ENCODE measurements at places on chromosomes 2 and 18. TPM values are rescaled to one million over a fixed set of nuclear protein-coding genes. Genes with fewer than 3 reads are reported as not detected.

Gene FAP
- 2.4 TPM for total RNA-seq

Gene CYP27A1
- total RNA-seq = 2.9 TPM

- DNase-seq = no peak
Observed at GRCh38 chr2:215396595-215397313, 39.1 kb downstream of the FN1 start.

- no peak for DNase-seq
Observed at GRCh38 chr18:48915626-48916425, 34.9 kb downstream of the SMAD7 start.

DNA sequence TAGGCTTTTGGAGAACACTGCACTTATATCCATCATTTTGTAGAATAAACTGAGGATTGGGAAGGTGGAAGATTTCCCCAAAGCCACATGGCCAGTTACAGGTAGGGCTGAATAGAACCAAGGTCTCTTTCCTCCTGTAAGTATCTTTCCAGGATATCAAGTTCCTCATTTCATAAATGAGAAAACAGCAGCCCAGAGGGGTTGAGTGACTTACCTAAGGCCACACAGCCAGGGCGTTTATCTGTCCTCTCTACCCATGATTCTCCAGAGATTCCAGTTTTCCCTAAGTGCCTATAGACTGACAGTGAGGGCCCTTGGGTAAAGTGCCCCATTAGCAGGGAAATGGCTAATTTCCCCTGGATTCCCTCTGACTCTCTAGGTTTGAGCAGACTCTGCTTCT is 132.3 kb upstream of the SKOR2 start:
- no peak for DNase-seq

Gene CRYBA2
- total RNA-seq = not detected

Gene INHBB
- total RNA-seq = 3.3 TPM

Gene VWA3B
- total RNA-seq = under 0.01 TPM

DNA sequence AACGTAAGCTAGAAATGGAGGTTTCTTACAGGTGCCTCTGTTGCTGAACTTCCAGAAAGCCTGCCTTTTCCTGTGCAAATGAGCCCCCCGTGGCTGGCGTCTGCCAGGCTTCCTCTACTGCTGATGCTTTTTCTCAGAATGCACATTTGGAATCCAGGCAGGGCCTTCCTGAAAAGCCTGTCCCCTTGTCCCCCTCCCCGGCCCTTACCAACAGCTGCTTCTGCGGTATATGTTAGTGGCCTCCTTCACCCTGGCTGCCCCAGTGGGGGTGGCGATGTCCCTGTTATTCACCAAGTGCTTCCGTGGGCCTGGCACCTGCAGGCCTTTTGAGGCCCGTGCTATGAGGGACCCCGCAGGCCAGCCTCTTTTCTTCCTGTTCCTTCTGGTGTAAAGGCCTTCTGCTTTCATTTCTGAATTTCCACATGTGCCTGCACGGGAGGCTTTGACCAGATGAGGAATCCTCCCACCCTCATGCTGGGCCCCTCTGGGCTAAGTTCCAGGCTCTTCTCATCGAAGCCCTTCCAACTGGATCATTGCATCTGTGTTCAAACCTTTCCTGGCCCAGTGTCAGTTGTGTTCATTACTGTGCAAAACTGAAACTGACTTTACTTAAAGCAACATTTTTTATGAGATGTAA is 10.4 kb downstream of the CNDP2 start:
- DNase-seq = no peak

- no peak for DNase-seq
Observed at GRCh38 chr2:136154384-136154783, 36.4 kb upstream of the CXCR4 start.

- DNase-seq = peak; percentile 22
Observed at GRCh38 chr2:207528980-207529329, 807 bp upstream of the CREB1 start.

- no peak for DNase-seq
Observed at GRCh38 chr2:46336283-46336959, 39.2 kb downstream of the EPAS1 start.

Gene OTOF
- total RNA-seq = 1.6 TPM

DNA sequence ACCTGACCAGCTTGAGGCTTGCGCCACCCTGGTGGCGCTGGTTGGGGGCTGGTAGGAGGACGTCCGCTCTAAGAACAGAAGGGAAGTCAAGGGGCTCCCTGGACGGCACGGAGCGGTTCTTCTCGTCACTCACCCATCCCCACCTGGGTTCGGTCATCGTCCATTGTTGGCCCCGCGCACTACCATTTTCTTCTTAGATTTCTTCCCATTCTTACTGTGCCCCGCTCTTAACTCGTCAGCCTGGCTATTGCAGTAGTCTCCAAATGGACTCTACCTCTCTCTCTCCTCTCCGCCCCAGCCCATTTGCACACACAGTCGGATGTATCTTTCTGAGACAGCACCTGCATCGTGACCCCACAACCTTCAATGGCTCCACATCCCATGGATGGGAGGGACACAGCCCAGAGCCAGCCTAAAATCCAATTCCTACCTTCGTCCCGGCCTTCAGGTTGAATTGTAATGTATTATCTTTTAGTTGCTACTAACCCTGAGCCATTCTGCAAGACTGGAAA is 814 bp upstream of the RAB1A start:
- DNase-seq = no peak

DNA sequence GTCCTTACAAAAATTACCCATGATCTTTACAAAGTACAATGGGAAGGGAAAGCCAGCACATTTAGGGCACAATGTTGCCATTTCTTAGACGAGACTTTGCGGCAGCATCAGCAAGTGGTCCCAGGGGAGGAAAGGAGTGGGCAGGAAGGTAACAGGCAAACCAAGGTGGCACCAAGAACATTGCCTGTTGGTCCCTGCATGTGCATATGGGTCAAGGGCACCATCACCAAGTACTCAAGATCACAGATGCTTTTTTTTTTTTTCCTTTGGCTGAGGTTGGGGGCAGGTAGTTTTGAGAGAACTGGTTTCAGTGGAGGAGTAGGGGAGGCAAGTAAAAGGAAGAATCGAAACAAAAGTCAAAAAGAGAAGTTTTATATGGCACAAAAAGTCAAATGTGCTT is 752 bp upstream of the CYTIP start:
- no peak for DNase-seq

- no peak for DNase-seq
Observed at GRCh38 chr2:59167514-59167913, 926.4 kb upstream of the FANCL start.

DNA sequence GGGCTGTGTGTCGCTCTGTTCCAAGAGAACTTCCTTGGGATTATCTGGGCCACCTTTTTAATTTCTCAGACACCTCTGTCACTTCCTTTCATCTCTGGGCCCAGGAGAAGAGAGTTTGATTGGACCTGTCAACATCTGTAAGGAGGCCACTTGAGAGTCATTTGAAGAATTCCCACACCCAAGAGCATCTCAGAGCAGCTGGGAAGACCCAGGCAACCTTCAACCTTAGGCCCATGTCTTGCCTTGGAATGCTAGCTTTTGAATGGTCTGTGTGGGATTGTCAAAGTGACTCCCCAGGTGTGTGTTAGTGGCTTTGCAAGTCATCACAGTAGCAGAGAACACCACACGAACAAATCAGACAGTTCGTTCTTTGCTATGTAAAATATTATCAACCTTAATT is 280.3 kb downstream of the CYRIA start:
- no peak for DNase-seq

- no peak for DNase-seq
Observed at GRCh38 chr2:157193461-157193860, 64.0 kb upstream of the GALNT5 start.

DNA sequence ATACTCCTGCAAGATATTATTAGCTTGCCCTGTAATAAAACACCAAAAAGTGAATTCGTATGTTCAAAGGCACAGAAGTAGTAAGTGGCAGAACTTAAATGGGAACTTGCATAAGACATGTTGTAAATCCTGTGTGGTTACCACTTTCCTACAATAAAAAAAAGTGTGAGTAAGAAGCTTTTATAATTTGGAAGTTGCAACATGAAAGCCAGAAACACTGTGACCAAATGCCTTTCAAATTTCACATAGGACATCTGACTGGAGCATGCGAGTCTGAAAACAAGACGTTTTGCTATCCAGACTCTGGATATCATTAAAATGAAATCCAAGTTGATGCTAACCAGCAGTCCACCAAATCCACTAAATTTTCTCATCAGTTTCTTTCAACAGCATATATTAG is 886.2 kb upstream of the NRXN1 start:
- DNase-seq = no peak

GRCh38 chr2:218863021-218863520 is 3.5 kb downstream of the WNT6 start:
- no peak for DNase-seq

- DNase-seq = no peak
Observed at GRCh38 chr18:51137026-51137729, 60.3 kb downstream of the MEX3C start.

DNA sequence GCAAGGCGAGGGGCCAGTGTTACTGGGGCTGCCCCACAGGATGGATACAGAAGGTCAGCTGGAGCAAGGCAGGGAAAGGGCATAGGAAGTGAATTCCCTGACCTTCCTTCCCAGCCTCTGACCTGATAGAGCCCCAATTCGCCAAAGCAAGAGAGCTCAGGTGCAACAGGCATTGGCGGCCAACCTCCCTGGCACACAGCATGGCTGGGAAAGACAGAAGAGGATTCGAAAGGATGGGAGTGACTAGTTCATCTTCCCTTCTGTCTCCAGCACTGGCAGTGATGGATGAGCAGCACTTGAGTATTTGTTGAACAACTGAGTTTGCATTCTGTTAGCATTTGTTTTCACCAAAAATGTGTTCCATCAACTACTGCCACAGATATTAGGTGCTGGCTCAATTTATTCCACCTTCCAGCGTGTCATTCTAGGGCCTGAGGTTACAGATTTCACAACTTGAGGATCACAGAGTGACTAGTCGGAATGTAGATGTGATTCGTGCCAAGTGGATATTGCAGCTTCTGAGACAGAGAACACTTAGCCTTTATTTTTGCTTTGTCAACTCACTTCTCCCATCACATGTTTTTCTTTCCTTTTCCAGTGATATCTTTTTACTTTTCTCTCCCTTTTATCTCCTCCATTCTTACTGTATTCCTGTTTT is 6.2 kb downstream of the COPS8 start:
- no peak for DNase-seq

DNA sequence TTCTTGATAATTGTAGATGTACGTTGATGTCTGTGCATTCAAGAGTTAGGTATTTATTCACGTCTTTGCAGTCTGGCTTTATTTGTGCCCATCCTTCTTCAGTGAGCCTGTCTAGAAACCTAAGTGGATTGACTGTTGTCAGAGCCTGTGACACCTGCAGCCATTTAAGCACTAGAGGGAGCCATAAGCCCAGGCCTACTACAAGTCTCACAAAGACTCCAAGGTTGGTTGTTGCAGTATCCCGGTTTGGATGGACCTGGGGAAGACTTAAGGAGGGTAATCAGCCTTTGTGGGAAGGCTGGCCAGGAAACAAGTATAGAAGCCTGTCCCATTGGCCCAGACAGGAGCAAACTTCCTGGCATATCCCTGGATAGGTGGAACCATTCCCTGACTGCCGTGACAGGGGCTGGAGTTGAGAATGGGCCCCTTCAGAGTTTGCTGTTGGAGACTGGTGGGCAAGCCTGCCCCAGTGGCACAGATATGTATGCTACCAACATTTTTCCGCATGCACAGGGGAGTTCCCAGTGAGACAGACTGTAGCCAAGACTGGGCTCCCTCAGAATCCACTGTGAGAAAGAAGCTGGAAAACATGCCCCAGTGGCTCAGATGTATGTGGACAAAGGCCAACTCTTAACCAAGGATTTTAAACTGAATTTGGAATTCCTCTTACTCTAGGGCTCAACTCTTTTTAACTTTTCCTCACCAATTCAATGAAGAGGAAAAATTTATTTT is 9.3 kb upstream of the LRRC30 start:
- DNase-seq = no peak

Gene CTAGE1
- not detected for total RNA-seq

GRCh38 chr2:234772733-234773060 is 179.1 kb upstream of the SH3BP4 start:
- no peak for DNase-seq

DNA sequence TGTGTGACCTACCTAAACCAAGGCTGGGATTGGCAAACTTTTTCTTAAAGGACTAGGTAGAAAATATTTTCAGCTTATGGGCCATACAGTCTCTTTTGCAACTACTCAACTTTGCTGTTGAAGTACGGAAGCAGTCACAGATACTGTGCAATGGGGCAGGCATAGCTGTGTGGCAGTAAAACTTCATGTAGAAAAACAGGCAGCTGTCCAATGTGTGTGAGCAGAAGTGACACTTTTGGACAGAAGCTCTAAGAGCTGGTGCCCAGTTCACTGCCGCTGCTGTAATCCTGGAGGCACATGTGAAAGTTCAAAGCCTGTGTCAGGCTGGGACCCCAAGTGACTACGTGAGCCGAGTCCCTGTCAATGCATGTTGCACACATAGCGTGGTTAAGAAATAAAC is 46.7 kb downstream of the MAPK4 start:
- no peak for DNase-seq

Gene CHRNG
- not detected for total RNA-seq

Gene DSG4
- under 0.01 TPM for total RNA-seq

DNA sequence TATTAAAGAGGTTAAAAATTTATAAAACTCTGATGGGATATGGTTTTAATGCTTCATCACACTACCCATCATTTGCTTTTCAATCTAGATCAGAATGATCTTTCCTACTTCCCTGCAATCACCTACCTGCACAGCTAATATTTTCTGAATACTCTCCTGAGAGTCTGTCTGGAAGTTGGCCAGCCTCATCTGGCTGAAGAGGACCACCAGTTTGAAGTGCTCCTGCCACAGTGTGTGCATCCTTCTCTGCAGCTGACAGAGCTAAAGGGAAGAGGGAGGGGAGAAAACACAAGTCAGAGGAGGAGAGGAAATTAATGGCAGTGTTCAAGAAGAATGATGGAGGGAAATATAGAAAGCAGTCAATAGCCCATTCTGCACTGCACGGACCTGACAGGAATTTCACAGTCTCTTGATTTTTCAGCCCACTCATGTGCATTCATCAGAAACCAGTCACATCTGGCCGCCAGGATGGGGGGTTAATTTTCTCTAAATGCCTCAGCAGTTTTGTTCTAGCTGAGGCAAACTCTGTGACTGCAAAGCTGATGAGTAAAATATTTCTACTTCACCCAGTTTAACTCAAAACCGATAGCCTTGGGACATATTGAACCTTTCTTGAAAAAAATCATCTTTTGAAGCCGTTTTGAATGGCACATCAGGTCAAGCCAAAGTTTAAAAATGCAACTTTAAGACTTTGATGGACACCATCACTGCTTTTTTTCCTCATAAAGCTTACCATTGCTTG is 201.8 kb upstream of the KLHL14 start:
- no peak for DNase-seq

Data from frontal cortex (tissue), 4 donors.